ENCODE measurements at places on chromosomes 5 and 9.

- DNase-seq = no peak
Observed at GRCh38 chr9:16175461-16175860, 622.6 kb downstream of the CCDC171 start.

- no peak for DNase-seq
Observed at GRCh38 chr9:109192732-109193361, 25.8 kb upstream of the FRRS1L start.

- DNase-seq = peak; percentile 37
Observed at GRCh38 chr5:105931881-105932421, 1738.8 kb downstream of the EFNA5 start.

- DNase-seq = no peak
Observed at GRCh38 chr5:174058433-174059122, 13.1 kb downstream of the NSG2 start.

GRCh38 chr5:134132372-134133187 lies 18.1 kb downstream of the TCF7 start:
- no peak for DNase-seq

DNA sequence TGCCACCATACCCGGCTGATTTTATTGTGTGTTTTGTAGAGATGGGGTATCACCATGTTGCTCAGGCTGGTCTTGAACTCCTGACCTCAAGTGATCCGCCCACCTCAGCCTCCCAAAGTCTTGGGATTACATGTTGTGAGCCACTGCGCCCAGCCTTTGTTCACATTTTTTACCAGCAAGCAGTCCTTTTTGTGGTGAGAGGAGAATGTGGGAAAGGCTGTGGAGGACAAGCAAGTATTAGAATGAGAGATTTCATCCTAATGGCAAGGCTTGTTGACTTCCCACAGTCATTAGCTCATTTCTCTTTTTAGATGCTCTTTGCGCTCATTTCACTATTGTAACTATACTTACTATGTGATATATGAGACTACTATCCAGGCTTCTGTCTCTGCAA lies 6.1 kb downstream of the IL31RA start:
- peak; percentile 22 for DNase-seq

DNA sequence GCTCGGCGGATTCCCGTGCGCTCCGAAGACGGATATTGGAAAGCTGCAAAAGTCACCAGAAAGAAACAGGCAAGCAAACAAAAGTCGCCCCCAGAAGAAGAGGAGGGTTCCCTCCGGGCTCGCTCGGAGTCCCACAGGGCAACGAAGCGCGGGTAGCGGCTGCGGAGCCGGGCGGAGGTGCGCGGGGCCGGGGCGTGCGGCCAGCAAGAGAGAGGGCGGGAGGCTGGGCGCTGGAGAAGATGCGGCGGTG lies at the start of gene FBN2:
FBN2 (minus strand) TSS at position 246 of the 250 bp plus-strand sequence. CDS start 642 bp downstream, outside the sequence.
- no peak for DNase-seq

DNA sequence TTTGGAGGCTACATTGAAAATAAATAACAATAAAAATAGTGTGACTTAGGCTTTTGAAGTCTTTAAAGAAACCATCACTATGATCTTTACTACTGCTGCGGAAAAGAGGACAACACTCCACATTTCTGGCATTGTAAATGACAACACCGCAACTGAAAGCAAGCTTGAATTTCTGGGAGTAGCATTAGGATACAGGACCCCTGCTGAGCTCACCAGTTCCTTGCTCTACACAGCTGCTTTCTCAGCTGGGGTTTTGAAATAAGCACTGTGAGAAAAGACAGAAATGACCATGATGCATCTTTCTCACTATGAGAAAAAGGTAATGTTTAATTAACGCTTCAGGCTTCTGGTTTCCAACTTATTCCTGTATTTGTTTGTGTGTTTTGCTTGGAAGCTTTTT lies 168.0 kb downstream of the TAF11L14 start:
- DNase-seq = no peak

DNA sequence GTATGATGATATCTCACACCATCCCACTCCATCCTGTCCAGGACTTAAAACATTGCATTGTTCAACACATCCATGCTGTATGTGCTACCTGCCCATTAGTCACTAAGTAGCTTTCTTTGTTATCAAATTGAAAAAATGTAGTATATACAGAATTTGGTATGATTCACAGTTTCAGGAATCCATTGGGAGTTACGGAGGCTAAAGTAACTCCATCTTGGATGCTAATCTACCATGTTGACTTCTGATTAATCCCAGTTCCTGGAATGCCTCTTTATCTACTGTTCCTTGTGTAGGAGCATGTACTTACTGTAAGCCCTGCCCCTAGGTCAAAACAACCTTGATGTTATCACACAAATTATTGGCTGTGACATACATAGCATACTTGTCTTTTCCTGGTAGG lies 38.9 kb upstream of the FOXB2 start:
- DNase-seq = peak; percentile 21

DNA sequence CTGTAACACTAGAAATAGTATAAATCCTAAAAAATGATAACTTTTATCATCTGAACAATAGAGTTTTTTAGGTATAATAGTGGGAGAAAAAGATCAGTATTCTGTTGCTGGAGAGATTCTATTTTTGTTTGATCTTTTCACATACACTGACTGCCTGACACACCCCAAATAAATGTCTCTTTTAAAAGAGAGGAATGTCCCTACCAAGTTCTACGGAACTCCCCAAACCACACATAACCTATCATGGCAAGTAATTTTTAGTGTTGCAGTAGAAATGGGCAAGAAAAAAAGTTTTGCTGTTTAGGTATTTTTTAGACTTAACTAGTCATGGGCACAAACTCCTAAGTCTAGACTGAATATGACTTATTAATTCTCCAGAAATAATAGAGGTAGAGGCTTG lies 139.1 kb downstream of the ELAVL2 start:
- DNase-seq = peak; percentile 43

DNA sequence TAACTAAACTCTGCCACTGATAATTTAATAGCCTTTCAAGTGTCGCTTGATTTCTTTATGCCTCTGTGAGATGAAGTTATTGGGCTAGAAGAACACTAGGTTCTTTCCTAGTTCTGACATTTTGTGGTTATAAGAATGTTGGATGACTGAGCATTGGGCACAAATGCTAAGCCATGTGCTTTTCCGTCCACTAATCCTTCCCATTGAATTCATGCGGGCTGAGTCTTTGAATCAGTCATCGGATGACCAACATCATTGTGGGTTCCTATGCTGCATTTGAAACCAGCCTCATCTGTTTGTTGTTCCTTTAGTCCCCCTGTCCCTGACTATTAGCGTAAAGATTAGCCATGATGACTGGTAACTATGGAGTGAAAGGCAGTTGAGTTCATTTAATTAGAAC lies 58.5 kb downstream of the ALDH1A1 start:
- peak; percentile 78 for DNase-seq

- DNase-seq = peak; percentile 72
Observed at GRCh38 chr5:142426129-142427014, 101.6 kb upstream of the SPRY4 start.

GRCh38 chr5:143354025-143354424 lies 49.5 kb downstream of the NR3C1 start:
- DNase-seq = peak; percentile 70

DNA sequence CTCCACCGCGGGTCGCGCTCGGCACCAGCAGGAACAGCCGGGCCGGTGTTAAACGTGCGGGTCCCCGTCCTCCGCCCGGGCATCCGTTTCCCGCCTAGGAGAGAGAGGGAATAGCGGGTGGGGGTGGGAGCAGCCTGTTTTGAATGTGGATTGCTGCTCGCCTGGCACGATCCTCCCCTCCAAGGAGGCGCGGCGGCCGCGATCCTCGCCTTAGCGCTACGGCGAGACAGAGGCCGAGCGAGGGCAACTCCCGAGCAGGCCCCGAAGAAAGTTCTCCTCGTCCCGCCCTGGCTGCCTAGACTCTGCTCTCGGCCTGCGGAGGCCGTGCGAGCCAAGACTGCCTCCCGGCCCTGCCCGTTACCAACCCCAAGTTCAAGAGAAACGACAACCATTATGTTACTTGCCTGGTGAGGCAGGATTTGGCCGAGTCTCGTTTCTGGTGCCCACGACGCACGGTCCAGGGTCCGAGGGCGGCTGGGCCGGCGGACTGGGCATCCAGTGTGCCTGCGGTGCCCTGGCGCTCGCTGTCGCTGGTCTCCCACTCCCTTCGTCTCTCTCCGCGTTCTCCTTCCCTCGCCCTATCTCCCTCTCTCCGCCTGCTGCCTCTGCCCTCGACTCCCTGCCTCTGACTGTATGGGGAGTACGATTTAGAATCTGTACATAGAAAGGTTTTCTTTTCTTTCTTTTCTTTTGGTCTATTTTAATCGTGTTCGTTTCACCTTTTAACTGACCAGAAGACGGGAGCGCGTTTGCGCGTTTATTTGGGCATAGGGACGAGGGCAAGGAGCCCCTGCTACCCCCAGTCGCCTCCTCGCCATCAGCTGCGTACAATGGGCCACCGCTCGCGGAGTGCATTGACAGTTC lies 724 bp downstream of the NR2F1-AS1 start:
- DNase-seq = no peak

GRCh38 chr5:39449591-39449990 lies 24.8 kb upstream of the DAB2 start:
- DNase-seq = no peak

DNA sequence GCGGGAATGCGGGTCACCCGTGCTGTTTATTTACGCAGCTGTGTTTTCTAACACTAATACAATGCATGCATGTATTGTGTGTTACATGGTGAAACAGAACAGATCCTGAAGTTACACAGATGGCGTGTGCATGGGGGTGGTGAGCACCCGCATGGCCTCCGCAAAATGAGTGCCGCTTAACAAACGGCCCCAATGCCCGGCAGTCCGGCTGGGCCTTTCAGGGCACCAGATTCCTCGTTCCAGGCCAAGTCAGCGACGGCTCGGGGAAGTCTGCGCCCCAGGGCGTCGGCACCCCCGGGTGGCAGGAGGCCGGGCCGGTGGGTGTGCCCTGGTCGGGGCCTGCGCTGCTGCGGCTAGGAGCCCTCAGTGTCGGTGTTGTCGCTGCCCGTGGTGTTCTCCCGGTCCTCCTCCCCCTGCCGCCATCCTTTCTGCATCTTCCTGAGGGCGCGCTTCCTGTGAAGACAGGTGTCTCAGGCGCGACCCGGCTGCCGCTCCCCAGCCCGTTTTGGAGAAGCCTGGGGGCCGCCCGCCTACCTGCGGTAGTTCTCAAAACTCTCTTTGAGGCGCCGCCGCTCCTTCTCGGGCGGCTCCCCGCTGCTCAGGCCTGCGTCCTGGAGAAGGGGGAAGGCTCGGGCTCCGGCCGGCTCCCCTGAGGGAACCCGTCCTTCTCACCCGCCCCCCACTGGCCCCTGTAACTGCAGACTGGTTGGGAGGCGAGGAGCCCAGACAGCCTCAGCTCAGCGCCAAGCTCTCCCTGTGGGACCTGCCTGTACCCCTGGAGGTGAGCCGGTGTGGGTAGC lies 605 bp upstream of the DNLZ start:
- no peak for DNase-seq

DNA sequence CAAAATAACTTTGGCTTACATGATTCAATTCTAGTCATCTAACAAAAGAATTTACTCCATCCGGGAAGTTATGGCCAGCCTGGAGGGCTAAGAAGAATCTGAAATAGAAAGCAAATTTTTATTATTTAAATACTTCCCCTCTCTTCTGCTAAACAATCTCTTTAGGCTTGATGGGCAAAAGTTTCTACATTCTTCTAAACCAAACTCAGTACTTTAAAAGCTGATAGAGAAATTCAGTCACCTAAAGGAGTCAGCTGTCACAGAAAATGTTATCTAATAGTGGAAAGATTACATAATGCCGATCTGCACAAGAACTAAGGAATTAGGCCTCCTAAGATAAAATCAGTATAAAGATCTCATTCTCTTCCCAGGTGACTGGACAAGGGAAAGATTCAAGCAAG lies 32.4 kb downstream of the GNAQ start:
- peak; percentile 59 for DNase-seq

DNA sequence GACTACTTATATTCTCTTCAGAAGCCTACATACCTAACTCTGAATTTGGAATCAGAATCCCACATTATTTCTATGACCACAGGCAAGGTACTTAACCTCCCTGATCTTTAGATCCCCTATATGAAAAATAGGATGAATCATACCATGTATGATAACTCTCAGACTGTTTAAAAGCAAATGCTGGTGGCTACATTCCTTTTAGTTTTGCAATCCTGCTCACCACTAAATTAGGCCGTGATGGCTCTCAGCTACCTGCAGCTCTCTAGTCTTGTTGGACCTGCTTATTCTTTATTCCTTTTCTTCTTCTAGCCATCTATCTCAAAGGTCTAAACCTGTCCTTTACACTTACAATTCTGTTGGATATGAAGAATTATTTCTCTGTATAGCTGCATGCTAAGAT lies 303.4 kb upstream of the ATP10B start:
- DNase-seq = no peak

DNA sequence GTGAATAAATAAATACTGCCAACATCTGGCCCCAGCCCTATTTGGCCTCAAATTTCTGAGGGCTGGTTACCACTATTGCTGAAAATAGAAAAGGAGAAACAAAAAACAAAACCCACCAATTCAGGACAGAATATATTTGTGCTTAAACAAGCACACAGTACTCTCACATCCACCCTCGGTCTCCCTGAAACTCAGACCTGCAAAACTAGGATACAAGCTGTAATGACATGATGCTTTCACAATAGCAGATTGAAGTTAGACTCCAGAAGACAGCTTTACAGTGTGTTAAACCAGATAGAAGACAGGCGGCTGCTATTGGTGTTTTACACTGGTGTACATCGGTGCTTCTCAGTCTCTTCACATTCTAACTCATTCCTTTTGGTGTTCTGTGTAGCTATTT lies 214.9 kb upstream of the DMRT1 start:
- DNase-seq = no peak

- DNase-seq = no peak
Observed at GRCh38 chr5:61620699-61621182, 288.7 kb downstream of the ZSWIM6 start.

DNA sequence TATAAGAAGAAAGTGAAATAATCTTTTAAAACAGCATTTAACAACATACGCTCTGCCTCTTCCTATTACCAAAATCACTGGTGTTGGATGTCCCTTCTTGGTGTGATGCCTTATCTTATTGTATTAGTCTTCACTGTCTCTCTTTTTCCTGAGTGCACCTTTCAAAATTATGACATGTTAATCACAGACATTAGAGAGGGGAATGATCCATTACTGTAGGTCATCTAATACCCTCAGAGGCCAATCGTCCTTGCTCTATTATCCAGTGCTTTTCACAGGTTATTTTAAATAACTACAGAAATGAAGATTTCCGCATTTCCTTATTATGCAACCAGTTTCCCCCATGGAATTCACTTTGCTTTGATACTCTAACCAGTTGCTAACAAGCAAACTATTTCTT lies 1292.7 kb downstream of the MAT2B start:
- DNase-seq = no peak

GRCh38 chr5:166695326-166695725 lies 1596.1 kb upstream of the WWC1 start:
- no peak for DNase-seq

DNA sequence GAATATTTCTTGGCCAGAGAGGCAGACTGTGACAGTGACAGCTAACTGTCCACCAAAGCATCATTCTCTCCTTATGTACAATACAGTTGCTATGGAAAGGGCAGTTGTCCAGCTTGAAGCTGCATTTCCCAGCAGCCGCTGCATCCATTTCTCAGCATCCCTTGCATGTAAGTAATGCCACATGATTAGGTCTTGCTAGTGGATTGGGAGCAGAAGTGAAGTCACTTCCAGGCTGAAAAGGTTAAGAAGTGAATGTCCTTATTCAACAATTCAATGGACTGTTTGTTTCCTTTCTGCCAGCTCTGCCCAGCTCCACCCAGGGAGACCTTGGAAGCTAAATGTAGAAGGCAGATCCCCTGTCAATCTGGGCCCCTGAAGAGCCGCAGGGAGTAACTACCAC lies 26.1 kb upstream of the RETREG1 start:
- DNase-seq = no peak
